ENCODE measurements at places on chromosomes 4 and X. TPM values are rescaled to one million over a fixed set of nuclear protein-coding genes. Genes with fewer than 3 reads are reported as not detected.

The ERCC6L gene
- 1.6 TPM for total RNA-seq

The OFD1 gene
- 36.3 TPM for total RNA-seq

The TBX22 gene
- 128 TPM for total RNA-seq

The TACC3 gene
- 82.9 TPM for total RNA-seq

The TMSB15B gene
- 5.4 TPM for total RNA-seq

The FSTL5 gene
- total RNA-seq, result 1.0 TPM

The REST gene
- 50.2 TPM for total RNA-seq

The GRIA3 gene
- total RNA-seq, result 2.4 TPM

The MAGEA2 gene
- 9.2 TPM for total RNA-seq

The RHOXF2B gene
- total RNA-seq, result 4.7 TPM

The MAP7D2 gene
- 36.6 TPM for total RNA-seq

The IQCM gene
- total RNA-seq, result 10.7 TPM

The GAGE13 gene
- 2.0 TPM for total RNA-seq

The GLRA3 gene
- 1.3 TPM for total RNA-seq

The GPR50 gene
- total RNA-seq, result 0.24 TPM

The FAM13A gene
- 123 TPM for total RNA-seq

The AREG gene
- 14.2 TPM for total RNA-seq

The SLIT2 gene
- 11.4 TPM for total RNA-seq

The RTL9 gene
- total RNA-seq, result 66.6 TPM

The CSAG2 gene
- total RNA-seq, result 0.50 TPM

The CITED1 gene
- 593 TPM for total RNA-seq

The POU4F2 gene
- 1.9 TPM for total RNA-seq

The TEX13C gene
- total RNA-seq, result 7.2 TPM

The ARMCX2 gene
- total RNA-seq, result 19.2 TPM

The ZC4H2 gene
- total RNA-seq, result 3.1 TPM

The SPP1 gene
- total RNA-seq, result 71.7 TPM

The RBM3 gene
- total RNA-seq, result 121 TPM

The FGFBP1 gene
- not detected for total RNA-seq

The DDIT4L gene
- 1.5 TPM for total RNA-seq

The SNCA gene
- total RNA-seq, result 1.5 TPM

The CTPS2 gene
- 9.5 TPM for total RNA-seq

The XK gene
- 4.3 TPM for total RNA-seq

The VSIG4 gene
- 19.9 TPM for total RNA-seq

The ARHGAP24 gene
- total RNA-seq, result 9.4 TPM

The PROM1 gene
- total RNA-seq, result 24.5 TPM

The KLF3 gene
- total RNA-seq, result 24.6 TPM

The NPY1R gene
- 5.9 TPM for total RNA-seq

The RBM10 gene
- 28.5 TPM for total RNA-seq

The XAGE5 gene
- 1.2 TPM for total RNA-seq

The SHROOM4 gene
- total RNA-seq, result 6.5 TPM

The ZMAT1 gene
- 17.7 TPM for total RNA-seq

The HOPX gene
- 158 TPM for total RNA-seq

The SPANXB1 gene
- 49.4 TPM for total RNA-seq

The RBM47 gene
- total RNA-seq, result 51.7 TPM

The TMEM47 gene
- total RNA-seq, result 12.7 TPM
